ENCODE measurements at places on chromosomes 12 and 14.

DNA sequence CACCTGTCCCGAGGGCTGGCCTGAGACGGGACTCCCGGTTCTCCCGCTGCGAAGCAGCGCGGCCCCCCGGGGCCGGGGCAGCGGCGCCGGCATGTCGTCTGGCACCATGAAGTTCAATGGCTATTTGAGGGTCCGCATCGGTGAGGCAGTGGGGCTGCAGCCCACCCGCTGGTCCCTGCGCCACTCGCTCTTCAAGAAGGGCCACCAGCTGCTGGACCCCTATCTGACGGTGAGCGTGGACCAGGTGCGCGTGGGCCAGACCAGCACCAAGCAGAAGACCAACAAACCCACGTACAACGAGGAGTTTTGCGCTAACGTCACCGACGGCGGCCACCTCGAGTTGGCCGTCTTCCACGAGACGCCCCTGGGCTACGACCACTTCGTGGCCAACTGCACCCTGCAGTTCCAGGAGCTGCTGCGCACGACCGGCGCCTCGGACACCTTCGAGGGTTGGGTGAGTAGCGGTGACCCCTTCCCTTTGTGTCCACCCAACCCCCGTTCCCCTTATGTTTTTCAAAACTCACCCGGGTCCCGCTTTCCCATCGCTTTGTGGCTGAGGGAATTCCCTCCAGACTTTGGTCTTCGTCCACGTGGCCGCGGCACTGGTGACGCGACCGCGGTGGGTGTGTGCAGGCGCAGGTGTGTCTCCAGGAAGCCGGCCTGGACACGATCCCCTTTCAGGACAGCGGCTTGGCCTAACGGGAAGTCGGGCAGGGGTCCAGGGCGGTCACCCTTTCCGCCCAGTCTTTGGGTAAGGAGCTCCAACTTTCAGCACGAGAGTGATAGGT is 826 bp downstream of the PRKCH start:
- DNase-seq, result no peak

DNA sequence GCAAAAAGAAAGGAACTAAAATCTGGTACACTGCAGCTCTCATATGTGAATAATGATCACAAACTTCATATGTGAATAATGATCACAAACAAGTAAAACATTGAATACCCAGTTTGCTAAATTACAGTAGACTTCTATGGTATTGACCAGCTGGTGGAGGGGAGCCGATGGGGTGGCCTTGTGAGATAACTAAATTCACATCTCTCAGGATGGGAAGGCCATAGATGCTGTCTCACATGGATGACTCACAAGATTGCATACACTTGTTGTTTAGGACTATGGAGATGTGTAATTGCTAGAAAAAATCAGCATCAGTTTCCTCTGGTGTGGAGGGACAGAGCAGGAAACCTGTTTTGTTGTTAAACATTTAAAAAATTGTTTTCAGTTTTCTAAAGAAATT is 49.2 kb downstream of the ACACB start:
- DNase-seq, result no peak

DNA sequence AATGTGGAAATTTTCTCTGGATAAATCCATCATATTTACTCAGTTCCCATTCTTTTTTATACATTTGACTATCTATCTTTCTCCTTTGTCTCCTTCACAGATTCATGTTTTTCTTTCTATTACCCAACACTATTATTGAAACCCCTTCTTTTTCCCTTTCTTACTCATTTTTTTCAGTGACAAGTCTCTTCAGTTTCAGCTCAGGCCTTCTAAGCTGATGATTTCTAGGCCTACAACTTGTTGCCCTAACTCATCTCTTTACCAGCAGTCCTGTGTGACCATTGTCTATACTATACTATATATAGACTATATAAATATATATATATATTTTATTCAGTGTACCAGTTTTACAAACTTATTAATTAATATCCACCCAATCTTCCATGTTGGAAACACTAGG is 31.8 kb downstream of the SLC16A7 start:
- no peak for DNase-seq

GRCh38 chr14:95221531-95221930 is 64.2 kb upstream of the DICER1 start:
- DNase-seq, result no peak

- no peak for DNase-seq
These were observed 8.7 kb downstream of the KRT71 start for GRCh38 chr12:52543985-52544883.

GRCh38 chr14:78479127-78479780 is 309.1 kb downstream of the NRXN3 start:
- DNase-seq, result no peak

DNA sequence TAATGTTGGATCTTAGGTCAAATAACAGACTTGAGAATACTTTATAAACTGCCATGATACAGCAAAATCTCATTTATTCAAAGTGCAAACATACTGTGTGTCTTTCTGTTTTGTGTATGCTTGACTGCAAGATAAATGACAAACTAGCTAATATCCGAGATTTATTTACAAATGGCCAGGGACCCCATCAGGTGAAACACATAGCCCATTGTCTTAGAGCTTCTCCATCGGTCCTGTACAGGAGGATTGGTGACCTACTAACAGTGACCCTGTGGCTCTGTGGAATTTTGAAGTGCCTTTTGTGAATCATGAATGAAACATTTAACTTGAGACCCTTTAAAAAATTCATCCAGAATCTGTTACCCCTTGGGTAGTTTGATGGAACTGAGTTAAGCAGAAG is 27.1 kb downstream of the SLC25A29 start:
- no peak for DNase-seq

DNA sequence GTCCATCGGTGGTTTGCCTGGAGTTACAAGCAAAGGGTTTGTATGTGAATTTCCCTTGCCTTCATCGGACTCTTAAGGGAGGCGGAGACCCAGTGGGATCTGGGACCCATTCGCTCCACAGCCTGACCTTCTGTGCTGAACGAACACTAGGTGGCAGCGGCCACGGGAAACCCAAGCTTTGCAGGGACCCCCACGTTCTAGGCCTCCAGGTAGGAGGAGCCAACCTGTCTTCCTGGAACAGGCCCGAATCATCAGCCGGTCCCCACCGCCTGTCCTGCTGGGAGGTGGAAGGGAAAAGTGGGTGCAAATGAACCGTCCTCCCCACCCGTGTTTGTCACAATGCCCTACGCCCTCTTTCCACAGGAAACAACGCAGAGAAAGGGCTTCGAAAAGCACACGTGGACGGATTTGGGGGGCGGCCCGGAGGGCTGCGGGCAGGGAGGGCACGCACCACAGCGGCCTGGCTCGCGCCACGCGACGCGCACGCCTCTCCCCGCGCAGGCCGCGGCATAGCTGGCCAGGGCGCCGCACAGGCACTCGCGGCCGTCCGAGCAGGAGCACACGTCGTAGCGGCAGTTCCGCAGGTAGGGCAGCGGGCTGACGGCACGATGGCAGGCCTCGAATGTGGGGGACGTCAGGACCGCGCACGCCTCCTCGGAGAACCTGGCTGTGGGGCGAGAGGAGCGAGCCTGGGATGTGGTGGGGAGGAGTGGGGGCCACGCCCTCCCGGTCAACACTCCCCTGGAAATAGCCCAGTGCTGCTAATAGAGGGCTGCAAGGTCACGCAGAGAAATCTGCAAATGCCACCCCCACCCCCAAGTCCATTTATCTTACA is 67.8 kb downstream of the VWF start:
- no peak for DNase-seq

GRCh38 chr12:111532751-111533150 is 66.4 kb downstream of the ATXN2 start:
- no peak for DNase-seq

GRCh38 chr12:122866379-122866778 is 29.5 kb downstream of the VPS37B start:
- no peak for DNase-seq

- DNase-seq, result no peak
These were observed 119.1 kb upstream of the PZP start for GRCh38 chr12:9327320-9327719.

DNA sequence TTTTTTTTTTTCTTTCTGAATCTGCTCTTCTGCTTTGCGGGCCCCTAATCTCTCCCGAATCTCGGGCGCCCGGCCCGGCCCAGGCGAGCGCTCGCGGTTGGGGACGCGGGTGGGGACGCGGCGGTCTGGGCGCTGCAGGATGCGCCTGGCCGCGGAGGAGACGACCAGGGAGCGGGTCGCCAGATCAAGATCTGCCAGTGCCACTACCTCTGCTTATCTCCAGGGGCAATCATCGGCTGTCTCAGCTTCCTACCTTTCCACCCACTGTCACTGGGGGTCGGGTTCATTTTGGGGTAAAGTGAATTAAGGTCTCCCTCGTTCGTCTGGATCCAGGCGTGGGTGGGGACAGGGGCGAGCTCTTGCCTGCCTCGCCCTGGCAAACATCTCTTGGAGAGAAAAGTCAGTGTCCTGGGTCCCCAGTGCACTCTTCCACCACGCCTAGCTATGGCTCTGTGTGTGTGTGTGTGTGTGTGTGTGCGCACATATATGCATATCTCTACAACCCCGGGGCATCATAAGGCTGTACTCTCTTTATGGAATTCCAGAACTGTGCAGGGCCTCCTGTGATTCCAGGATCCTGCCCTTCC is 422.3 kb downstream of the VRK1 start:
- DNase-seq, result no peak

DNA sequence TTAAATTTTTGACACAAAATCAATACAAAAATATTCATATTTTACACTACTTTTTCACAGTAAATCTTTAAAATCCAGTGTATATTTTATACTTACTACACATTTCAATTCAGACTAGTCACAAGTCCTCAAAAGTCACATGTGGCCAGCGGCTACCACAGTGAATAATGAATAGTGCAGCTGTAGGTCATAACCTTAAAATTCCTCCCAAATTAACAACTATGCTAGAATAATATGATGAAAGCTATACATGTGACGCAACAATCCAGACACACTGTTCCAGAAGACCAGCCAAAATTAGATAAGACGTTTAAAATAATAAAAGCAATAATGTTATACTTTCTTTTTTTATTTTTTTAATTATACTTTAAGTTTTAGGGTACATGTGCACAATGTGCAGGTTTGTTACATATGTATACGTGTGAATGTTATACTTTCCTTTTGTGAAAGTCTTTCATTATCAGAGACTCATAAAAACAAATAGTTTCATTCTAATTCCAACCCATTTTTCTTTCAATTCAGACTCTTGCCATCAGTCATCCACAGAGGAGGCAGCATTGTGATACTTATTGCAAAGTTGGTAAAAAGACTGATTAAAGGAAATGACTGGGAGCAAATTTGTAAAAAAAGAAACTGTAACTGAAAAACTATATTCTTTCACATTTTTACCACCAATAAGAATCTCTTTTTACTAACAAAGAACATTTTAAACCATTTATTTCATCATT is 67.0 kb downstream of the C2CD5 start:
- peak; percentile 67 for DNase-seq

GRCh38 chr14:78978896-78979295 is 808.7 kb downstream of the NRXN3 start:
- DNase-seq, result no peak

DNA sequence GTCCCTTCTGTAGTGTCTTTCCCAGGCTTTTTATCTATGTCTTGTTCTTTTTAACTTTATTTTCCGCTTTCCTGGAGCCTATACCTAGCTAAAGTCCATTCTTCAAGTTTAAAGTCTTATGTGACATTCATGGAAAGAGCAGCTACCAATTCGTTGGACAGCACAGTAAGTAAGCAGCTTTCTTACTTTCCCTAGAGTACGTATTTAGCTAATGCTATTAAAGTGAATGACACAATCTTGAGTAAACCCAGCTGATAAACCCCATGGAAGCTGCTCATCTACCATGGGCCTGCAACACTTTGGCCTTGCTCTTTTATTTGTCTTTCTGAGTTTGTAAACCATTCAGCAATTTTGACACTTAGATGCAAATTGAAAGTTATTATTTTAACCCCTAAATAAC is 30.0 kb downstream of the ALX1 start:
- no peak for DNase-seq

DNA sequence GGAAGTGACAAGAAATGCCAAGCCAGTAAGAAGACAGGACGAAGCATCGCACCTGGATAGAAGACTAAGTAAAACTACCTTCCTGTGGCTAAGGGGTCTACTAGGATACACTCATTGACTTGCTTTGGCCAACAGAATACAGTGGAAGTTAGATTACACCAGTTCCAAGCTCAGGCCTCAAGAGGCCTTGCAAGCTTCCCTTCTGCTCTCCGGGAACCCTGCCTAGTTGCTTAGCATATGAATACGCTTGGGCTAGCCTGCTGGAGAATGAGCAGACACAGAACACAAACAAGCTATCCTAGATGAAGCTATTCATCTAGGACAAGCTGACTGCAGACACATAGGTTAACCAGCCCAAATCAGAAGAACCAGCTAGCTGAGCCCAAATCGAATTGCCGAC is 97.0 kb downstream of the DPF3 start:
- no peak for DNase-seq

DNA sequence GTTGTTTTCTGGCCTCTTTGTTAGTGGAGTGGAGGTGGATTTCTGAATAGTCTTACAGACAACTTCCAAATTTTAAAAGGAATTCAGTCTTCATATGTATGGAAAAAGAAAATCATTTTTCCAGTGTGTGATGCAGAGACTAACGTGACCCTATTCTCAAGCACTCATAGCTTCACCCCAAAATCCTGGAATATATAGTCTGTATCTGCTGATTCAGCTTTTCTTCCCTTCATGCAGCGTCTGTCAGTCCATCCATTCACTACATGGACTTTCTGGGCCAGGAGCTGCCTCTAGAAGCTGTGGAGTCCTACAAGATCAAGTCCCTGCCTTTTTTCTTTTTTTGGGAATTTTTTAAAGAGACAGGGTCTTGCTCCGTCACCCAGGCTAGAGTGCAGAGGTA is 23.8 kb downstream of the KLC1 start:
- DNase-seq, result no peak

DNA sequence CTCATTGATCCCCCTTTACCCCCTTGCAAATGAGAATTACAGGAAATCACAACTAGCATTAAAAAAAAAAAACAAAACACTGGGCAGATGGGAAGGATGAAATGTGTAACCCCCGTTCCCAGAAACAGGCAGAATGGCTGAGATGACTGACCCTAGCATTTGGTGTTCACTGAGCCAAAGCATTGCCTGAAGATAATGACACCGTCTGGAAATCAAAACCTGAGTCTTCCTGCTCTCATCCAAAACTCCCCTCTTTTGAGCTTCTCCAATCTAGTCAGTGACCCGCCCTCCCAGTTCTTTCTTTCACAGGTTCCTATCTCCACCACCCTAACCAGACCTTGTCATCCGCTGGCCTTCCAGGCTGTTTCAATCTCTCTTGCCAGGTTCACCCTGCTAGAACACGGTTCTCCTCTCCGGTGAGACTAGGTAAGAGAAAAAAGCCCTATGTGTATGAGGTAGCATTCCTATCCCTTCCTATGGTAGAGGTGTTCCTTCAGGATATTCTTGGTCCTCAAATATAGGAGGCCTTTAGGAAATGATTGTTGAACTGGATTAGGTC is 21.3 kb downstream of the SUSD6 start:
- no peak for DNase-seq

GRCh38 chr14:54349713-54350112 is 47.1 kb upstream of the CDKN3 start:
- DNase-seq, result no peak
